HuH-7.5 (cell line): ENCODE measurements at places on chromosomes 5 and 9.

GRCh38 chr5:163564321-163564938, 59.0 kb downstream of the MAT2B start:
- DNase-seq, result no peak

DNA sequence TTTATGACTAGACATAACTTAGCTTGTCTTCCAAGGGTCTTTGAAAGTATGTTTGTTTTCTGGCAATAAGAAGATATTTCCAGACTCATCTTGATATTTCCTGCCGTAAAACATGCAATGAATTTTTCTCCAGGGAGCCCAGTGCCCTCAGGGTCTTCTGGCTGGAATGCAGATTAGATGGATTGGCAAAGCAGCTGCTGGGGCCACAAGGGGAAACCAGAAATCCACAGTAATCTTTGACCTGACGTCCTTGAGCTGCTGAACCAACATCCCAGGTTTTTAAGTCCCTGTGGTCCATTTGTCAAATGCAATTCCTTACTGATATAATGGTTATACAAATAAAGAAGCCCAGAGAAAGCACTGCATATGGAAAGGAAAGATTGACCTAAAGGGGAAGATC, 93.0 kb downstream of the THBS4 start:
- DNase-seq, result no peak

- no peak for DNase-seq
Observed at GRCh38 chr5:33675958-33676464, 215.8 kb downstream of the ADAMTS12 start.

GRCh38 chr9:2340046-2340760, 281.4 kb upstream of the VLDLR start:
- no peak for DNase-seq

DNA sequence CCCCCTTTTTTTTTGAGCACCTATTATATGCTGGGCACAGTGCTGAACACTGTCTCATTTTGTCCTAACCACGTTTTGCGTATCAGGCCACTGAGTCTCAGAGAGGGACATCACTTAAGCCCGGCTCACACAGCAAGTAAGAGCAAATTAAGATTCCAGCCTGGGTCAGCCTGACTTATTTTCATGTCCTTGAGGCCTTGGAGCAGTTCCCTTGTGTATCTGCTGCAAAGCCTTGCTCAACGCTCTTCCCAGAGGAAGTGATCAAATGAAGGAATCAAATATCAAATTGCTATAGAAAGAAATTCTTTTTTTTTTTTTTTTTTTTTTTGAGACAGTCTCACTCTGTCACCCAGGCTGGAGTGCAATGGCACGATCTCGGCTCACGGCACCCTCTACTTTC, 30.7 kb downstream of the ERGIC1 start:
- no peak for DNase-seq

DNA sequence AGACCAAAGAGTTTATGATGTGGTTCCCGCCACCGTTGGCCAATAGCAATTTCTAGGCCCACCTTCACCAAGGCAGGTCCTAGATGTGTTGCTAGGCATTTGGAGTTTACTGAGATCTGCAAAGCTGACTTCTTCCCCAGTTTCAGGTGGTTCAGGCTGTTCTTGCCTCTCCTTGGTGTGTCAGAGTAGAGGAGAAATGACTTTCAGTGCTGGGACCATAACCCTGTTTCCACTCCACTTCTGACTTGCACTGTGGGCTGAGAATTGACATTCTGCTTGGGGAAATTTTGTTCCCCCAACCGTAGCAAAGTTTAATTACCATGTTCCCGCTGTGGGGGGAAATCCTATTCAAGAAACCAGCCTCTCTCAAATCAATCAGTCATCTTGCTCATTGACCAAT, 128.0 kb upstream of the GABRP start:
- DNase-seq, result no peak

DNA sequence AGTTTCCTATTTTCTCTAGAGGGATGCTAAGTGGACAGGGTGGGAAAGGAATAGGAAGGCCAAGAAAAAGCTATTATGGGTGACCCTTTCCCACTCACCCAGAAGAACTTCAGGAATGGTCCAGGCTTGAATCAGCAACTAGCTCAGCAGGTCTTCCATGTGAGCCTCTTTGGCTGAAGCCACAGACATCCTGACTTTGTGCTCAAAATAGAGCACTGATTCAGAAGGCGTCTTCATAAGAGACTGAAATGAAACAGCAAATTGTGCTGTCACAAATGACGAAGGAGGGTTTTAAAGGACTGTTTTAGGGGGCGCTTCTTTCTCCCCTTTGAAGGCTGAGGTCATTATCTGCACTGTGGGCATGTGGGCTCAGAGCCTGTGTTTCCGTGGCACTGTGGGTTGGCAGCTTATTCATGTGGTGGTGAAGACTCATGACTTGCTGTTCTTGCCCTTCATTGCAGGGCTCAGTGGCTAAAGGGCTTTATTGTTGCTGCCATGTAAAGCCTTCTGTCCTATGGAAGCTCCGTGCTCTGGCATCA, 65.8 kb upstream of the NFIL3 start:
- DNase-seq, result no peak
